ENCODE measurements at places on chromosomes 5 and 9.

DNA sequence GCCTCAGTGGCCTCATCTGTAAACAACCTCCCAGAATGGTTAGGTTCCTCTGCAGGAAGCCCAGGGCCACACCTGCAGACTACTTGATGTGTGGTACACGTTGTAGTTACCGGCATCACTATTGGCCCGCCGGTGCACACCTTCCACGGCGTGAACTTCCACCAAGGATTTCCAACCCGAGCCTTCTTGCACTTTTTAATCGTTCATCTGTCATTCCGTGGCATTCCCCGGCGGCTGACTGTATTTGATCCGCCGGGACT lies 5.3 kb upstream of the TRIM41 start:
- DNase-seq, result peak; percentile 35

DNA sequence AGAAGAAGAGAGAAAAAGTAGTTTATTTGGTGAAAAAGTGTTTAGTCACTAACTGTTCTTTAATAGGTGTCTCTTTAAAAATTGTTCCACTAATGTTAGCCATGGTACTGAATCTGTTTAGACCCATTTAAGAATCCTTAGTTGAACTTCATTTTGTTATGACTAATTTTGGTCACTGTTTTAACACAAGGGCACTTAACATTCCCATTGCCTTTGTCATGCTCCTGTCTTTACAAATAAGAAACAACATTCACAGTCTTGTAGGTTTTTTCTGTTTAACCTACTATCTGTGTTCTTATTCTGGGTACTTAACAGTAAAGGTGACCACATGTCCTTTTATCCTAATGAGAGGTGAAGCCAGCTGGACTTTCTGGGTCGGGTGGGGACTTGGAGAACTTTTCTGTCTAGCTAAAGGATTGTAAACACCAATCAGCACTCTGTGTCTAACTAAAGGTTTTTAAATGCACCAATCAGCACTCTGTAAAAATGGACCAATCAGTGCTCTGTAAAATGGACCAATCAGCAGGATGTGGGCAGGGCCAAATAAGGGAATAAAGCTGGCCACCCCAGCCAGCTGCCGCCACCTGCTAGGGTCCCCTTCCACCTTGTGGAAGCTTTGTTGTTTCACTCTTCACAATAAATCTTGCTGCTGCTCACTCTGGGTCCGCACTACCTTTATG lies 116.7 kb downstream of the WDR70 start:
- no peak for DNase-seq

DNA sequence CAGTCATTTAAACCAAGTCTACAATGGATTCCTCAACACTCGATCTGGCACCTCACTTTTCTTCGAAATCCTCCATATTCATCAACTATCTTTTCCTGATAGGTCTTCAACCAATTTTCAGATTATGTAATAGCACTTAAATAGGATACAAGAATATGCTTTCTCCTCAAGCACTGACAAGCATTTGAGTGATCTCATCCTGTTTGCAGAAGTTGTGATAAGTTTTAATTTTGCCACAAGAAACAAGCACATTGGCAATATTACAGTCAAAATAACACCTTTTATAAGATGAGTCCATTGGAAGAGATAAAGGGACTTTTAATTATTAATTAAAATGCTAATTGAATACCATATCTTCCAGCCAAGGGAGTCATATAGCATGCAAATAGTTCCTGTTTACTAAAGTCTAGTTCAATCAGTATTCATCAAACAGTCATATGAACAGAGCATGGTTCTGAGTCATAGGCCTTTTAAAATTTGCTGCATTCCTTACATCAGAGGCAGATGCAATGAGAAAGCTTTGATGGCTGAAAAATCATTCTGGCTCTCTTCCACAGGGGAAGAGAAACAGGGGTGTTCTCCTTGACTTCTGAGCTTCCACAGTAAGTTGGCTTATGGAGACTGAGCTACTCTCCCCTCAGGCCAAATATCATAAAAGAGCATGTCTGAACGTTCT lies 32.7 kb upstream of the ZCCHC9 start:
- no peak for DNase-seq

- no peak for DNase-seq
Measured at GRCh38 chr5:153674356-153674755, 183.9 kb downstream of the GRIA1 start.

DNA sequence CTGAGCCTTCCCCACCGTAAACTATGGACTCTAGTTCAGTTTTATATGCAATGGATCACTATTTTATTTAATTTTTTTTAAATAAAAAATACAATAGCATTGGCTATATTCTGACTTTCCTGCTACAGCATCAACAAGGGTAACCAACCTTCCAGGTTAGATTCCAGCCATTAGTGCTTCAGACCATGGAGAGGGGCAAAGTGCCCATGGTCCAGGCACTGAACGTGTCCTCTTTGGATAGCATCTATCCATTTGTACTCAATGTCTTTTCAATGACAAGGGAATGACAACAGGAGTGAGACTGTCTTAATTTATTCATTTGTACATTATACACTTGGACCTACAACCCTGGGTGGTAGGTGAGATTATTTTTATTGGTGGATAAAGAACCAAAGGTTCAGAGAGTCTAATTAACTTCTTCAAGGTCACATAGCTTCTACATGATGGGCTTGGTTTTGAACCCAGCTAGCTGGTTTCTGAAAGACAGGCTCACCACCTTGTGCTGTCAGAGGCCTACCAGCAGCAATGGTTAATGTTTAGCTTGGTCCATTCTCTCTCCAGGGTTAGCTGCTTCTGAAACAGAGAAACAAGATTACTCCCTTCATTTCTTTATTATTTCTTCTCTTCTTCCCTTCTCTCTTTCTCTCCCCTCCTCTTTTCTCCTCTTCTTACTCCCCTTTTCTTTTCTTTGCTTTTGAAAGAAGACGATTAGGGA lies 11.5 kb downstream of the TMEM171 start:
- no peak for DNase-seq

All from effector memory CD4-positive, alpha-beta T cell (primary cell).